ENCODE measurements at places on chromosomes 6 and 20.

- DNase-seq = no peak
These were observed 3.1 kb upstream of the PTGIS start for GRCh38 chr20:49570828-49571552.

GRCh38 chr6:155964544-155964943 lies 508.9 kb upstream of the NOX3 start:
- DNase-seq = no peak

GRCh38 chr6:118869894-118870589 lies 23.9 kb upstream of the ASF1A start:
- no peak for DNase-seq

DNA sequence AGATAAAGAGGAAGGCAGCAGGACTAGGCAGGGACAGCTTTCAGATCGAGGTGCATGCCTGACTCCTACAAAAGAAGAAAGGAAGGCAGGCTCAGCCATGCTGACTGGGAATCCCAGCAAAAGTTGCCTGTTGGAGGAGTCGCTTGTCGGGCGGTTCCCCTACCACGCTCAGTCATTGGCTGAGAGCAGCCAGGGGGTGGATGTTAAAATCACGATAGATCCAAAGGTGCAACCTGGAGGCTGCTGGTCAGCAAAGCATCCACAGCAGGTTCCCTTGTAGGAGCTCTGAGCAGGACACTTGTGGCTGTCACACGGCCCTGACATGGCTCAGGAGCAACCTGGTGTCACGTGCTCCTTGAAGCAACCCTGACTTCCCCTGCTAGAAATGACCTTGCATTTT lies 74.6 kb downstream of the ISM1 start:
- no peak for DNase-seq

GRCh38 chr20:42173440-42173839 lies 555.3 kb upstream of the CHD6 start:
- DNase-seq = no peak
